Mesenteric fat pad (tissue), 1 donor: ENCODE measurements at places on chromosomes 5 and 9.

DNA sequence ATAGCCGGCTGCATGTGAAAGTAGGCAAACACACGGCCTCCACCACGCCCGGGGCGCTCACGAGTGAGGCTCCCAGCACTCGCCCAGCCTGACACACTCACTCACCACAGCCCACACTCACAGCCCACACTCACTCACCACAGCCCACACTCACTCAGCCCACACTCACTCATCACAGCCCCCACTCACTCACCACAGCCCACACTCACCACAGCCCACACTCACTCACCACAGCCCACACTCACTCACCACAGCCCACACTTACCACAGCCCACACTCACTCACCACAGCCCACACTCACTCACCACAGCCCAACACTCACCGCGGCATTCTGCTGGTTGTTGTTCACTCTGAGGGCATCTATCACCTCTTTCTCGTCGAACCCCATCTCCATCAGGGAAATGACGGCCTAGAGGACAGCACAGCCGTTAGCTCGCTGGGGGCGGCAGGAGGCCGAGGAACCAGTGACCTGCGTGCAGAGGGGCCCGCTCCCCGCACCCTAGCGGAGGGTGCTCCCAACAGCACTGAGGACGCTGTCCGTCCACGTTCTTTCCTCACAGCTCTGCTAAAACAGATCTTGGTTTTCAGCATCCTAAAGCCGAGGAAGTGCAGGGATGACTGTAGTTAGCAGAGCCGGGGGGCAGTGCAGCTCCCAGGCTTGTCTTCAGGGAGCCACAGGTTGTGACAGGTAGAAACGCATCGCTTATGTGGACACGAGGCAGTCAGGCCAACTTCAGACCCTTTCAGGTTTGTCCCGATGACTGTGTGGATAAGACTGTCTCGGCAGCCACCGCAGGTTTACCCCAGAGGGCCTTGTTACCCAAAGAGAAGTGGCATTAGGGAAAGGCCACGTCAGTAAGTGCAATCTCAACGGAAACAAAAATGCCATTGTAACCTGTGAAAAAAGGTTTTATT, 21.6 kb downstream of the UBAC1 start:
- no peak for DNase-seq

- peak; percentile 71 for DNase-seq
Observed at GRCh38 chr9:138105123-138105415, 227.5 kb downstream of the CACNA1B start.

GRCh38 chr5:40838086-40838485, 3.1 kb upstream of the RPL37 start:
- DNase-seq: no peak

- DNase-seq: no peak
Observed at GRCh38 chr5:150052956-150053712, 33.2 kb downstream of the CSF1R start.

DNA sequence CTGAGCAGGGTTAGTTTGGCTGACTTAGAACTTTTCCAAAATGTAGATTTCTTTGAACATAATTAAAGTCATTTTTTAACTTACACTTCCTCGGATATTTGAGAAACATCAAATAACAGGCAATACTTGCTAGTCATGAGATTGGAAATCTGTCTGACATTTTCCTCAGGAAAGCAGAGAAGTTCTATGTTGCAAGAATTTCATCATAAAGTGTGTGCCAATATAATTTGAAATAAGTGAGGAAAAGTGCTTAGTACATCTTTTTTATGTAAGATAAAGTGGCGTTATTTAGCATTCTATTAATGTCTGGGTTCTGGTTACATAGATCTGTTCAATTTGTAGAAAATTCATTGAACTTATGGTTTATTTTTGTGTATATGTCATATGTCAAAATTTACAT, 48.7 kb upstream of the C5orf47 start:
- DNase-seq: no peak

DNA sequence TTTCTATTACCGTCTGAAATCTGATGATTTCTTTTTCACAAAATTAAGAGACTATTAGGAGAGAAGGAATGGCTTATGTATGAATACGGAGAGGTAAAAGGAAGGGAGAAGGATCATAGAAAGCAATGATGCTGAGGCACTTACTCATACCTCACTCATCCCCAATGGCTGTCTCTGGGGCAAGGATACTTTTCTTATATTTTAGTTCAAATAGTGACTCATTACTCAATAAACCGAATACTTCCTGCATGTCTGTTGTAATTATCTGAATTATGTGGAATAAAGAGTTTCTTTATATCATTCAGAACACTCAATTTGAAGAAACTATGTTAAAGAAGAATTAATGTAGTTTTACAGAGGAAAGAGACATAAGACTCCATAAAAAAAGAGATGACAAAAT, 284.5 kb upstream of the NUDT12 start:
- no peak for DNase-seq
